Stimulated activated CD8-positive, alpha-beta memory T cell treated with anti-CD3 and anti-CD28 coated beads, Interleukin-7, amount 100 ng/mL, for 24 hours (primary cell): ENCODE measurements at places on chromosomes 16 and 17.

GRCh38 chr16:28910086-28911031 lies 14.7 kb downstream of the RABEP2 start:
- DNase-seq, result no peak

DNA sequence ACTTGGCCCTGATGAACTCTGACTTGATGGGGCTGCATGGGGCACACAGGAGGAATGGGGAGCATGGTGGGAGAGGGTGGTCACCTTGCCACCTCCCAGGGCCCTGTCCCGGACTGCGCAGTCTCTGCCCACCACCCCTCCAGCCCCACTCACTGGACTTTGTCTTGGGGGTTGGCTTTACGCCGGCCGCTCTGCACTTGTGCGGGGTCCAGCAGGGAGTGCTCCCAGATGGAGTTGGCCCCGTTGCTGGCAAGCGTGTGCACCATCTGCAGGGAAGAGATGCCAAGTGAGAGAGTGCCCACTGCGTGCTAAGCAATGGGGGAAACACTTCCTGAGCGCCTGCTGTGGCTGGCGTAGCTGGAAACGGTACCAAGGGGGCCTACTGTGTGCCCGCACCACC lies 6.7 kb downstream of the GIT1 start:
- DNase-seq, result no peak

- DNase-seq, result no peak
These were observed 157.0 kb downstream of the CCDC182 start for GRCh38 chr17:57588086-57588485.

DNA sequence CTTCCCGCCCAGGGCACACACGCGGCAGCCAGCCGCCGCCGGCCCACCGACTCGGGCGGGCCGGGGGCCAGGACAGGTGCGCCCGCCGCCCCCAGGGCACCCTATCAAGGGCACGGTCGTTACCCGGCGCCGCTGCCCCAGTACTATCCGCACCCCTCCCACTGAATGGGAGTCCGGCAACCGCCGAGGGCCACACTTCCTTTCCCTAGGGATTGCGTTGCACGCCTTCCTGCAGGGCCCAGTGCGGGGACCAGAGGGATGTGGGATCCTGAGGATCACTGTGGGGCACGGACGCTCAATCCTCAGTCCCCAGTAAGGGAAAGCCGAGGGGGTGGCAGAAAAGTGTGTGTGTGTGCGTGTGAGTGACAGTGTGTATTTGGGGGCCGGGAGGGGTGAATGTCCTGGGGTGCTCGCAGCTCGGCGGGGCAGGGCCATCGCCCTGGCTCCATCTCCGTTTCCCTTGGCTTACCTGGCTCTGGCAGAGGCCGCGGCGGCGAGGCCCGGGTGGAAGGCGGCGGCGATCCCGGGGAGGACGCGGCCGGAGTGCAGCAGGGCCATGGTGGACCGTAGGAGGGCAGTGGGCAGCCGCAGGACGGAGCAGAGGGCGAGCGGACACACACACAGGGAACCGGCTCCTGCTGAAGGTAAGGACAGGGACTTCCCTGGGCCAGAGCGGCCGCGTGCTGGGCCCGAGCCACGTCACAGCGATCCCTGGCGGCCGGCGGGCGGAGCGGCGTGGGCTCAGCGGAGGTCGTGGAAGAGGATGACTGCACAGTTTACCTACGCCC lies at the start of gene GOT2:
Gene GOT2 (minus strand): TSS at position 646 of the 788 bp plus-strand sequence. CDS start 88 bp downstream, at position 558.
- peak; percentile 55 for DNase-seq

GRCh38 chr17:59149841-59150511 lies 5.0 kb downstream of the SKA2 start:
- no peak for DNase-seq
